B cell (primary cell): ENCODE measurements at places on chromosomes 4 and X. TPM values are rescaled to one million over a fixed set of nuclear protein-coding genes. Genes with fewer than 3 reads are reported as not detected.

- no peaks in the 10 kb centered on the region for H3K27me3 ChIP-seq
- H3K27ac ChIP-seq: no peak overlapping the region
- no peak for DNase-seq
- no peaks in the 10 kb centered on the region for H3K36me3 ChIP-seq
- H3K4me3 ChIP-seq: no peak overlapping the region
These were observed 79.4 kb upstream of the TNIP3 start for GRCh38 chr4:121243485-121243884.

- H3K4me3 ChIP-seq: no peak overlapping the region
- no peak overlapping the region for H3K27ac ChIP-seq
- peaks cover 6% of the 10 kb centered on the region for H3K27me3 ChIP-seq
These were observed 199.9 kb downstream of the TMA16 start for GRCh38 chr4:163694385-163694784.

Gene SPACA5
- polyA plus RNA-seq: not detected in 2 replicates

- peak overlapping the region; percentile 61 for H3K4me3 ChIP-seq
- H3K4me1 ChIP-seq: peaks cover 7% of the 10 kb centered on the region
- H3K36me3 ChIP-seq: no peaks in the 10 kb centered on the region
- peak; percentile 18 for DNase-seq
- H3K27me3 ChIP-seq: no peaks in the 10 kb centered on the region
These were observed 624 bp downstream of the BEX5 start for GRCh38 chrX:102154900-102155805.

DNA sequence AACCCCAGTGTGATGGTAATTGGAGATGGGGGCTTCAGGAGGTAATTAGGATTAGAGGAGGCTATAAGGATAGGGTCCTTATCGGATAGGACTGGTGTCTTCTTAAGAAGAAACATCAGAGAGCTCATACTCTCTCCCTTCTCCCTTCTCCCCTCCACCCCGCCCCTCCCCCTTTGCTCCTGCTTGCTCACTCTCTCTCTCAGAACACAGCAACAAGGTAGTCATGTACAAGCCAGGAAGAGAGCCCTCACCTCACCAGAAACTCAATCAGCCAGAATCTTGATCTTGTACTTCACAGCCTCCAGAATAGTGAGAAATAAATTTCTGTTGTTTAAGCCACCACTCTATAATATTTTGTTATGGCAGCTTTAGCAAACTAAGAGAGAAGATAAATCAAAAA, 4.5 kb downstream of the DDX60L start:
- H3K36me3 ChIP-seq: peaks cover 21% of the 10 kb centered on the region
- DNase-seq: no peak
- no peaks in the 10 kb centered on the region for H3K27me3 ChIP-seq
- no peak overlapping the region for H3K27ac ChIP-seq
- peaks cover 8% of the 10 kb centered on the region for H3K4me1 ChIP-seq

GRCh38 chr4:101348995-101349800, 1.9 kb upstream of the PPP3CA start:
- H3K27me3 ChIP-seq: no peaks in the 10 kb centered on the region
- H3K4me3 ChIP-seq: no peak overlapping the region
- DNase-seq: no peak

- no peak for DNase-seq
- H3K27me3 ChIP-seq: no peaks in the 10 kb centered on the region
- no peak overlapping the region for H3K27ac ChIP-seq
- no peaks in the 10 kb centered on the region for H3K36me3 ChIP-seq
- H3K4me1 ChIP-seq: no peaks in the 10 kb centered on the region
These were observed 76.7 kb downstream of the CPEB2 start for GRCh38 chr4:15078682-15079642.

- peaks cover 26% of the 10 kb centered on the region for H3K4me1 ChIP-seq
- H3K27me3 ChIP-seq: peaks cover 10% of the 10 kb centered on the region
- no peaks in the 10 kb centered on the region for H3K36me3 ChIP-seq
These were observed 977 bp upstream of the RBBP7 start for GRCh38 chrX:16870862-16871815.
